ENCODE measurements at places on chromosomes 7 and 10. TPM values are rescaled to one million over a fixed set of nuclear protein-coding genes. Genes with fewer than 3 reads are reported as not detected.

Gene WNT2
- total RNA-seq: 0.16 TPM

DNA sequence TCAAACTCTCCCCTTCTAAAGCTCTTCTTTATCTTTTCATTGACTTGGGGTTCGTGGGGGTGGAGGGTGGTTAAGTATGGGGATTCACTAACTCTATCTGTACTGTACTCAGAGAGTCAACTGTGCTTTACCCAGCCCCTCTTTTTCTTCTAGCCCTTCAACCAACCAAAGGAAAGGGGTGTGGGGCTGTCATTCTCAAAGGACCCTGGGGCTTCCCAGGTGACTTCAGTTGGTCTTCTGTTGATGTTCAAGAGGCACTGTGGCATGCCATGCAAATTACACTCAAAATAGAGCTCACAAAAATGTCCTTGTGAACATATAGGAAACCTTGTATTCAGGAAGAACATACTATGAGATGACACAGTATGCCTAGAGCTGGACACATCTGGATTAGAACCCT is 16.9 kb upstream of the RHOBTB1 start:
- no peak for DNase-seq

Gene PRSS37
- not detected for total RNA-seq

DNA sequence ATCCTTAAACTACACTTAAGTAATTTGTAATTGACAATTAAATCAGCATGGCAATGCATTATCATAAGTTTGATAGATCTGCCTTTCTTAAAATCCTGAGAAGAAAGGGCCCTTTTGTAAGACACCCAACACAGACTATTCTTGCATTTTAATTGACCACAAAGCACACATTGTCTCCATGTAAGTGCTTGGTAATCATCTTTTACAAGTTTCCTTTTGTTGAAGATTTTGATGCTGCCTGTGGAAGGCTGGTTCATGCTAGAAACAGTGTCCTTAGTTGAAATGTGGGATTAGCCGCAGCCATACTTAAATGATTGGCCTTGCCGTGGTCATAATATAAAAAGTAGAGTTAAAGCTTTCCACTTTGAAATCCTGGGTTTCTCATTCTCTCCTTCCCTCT is 32.3 kb upstream of the CELF2 start:
- no peak for DNase-seq

Gene GDF2
- not detected for total RNA-seq

DNA sequence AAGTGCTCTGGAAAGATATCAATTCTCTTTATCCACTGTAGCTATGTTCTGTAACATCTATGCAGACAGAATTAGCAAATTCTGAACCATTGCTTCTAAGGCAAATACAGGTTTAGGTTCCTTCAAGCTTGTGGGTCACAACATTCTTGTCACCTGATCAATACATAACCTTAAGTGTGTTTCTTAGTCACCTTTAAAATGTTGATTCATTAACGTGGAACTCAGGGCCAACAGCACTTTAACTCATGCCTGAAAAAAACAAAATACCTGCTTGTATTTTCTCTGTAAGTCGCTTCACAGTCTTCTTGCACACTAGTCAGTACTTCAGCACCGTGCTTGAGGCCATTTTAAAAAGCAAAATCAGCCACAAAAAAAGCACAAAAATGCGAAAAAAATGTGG is 35.2 kb upstream of the TRIL start:
- no peak for DNase-seq

Gene EVX1
- not detected for total RNA-seq

GRCh38 chr7:137572056-137572784 is 228.7 kb upstream of the PTN start:
- no peak for DNase-seq

Gene VSTM4
- 2.3 TPM for total RNA-seq

DNA sequence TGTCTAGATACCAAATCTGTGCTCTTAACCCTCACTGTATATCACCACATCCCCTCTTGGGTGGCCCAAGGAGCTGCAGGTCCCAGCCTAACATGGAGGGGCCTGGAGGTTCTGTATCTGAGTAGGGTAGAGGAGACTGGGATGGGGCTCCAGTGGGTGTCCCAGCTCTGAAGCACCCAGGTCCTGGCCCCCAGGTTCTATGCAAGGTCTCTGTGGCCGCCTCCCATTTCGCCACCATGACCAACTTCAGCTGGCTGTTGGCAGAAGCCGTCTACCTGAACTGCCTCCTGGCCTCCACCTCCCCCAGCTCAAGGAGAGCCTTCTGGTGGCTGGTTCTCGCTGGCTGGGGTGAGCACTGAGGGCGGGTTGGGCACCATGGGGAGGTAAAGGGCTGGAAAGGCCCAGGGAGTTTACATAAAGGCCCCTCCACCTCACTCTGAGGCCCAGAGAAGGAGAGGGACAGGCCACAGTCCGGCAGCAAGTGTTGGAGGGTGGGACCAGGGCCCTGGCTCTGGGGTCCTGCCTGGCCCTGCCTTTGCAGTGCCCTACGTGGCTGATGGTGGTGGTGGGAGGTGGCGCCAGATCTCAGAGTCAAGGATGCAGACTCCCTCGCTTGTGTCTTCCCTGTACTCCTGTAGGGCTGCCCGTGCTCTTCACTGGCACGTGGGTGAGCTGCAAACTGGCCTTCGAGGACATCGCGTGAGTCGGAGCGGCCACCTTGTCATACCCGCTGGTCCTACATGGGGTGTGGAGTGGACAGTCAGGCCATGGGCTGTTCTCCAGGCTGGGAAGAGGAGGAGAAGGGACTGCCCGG is 10.2 kb downstream of the GHRHR start:
- no peak for DNase-seq

Gene CALML3
- not detected for total RNA-seq

- no peak for DNase-seq
These were observed 118.9 kb downstream of the ITIH5 start for GRCh38 chr10:7547829-7548228.

DNA sequence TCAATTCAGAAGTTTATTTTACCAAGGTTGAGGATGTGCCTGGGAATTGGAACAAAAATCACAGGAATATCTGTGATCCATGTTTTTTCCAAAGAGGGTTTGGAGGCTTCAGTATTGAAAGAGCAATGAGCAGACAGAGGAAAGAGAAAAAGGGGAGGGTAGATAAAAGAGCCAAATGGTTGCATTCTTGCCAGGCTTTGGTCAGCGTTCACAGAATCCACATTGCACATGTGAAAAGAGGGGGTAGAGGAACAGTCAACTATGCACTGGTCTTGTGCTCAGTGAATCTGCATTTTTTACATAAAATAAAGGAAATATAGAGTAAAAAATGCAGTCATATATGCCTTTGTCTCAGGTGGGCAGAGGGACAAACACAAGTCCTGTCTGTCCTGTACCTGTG is 20.6 kb upstream of the ERCC6 start:
- DNase-seq: no peak

GRCh38 chr10:12906051-12906541 is 95.4 kb downstream of the CCDC3 start:
- no peak for DNase-seq

DNA sequence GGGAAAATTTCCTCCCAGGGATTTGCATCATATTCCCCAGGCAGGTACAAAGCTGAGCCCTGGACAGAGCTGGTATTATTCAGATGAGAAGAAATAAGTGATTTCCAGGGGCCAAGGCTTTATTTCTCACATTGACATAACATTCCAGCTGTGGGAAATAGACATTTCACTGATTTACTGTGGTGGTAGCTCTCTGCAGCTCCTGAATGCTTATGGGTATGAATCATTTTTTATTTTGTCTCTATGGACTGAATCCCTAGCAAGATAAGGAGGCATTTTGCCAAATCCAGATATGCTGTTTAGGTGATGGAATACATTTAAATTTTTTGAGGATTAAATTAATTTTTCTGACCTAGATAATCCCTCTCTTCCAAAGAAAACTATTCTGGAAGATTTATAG is 97.9 kb downstream of the MTPN start:
- DNase-seq: no peak

Gene ZNF503
- 1.1 TPM for total RNA-seq

Gene ETV1
- 66.1 TPM for total RNA-seq

Gene BLNK
- total RNA-seq: 0.78 TPM

GRCh38 chr10:114810926-114811325 is 10.7 kb upstream of the FHIP2A start:
- DNase-seq: no peak

DNA sequence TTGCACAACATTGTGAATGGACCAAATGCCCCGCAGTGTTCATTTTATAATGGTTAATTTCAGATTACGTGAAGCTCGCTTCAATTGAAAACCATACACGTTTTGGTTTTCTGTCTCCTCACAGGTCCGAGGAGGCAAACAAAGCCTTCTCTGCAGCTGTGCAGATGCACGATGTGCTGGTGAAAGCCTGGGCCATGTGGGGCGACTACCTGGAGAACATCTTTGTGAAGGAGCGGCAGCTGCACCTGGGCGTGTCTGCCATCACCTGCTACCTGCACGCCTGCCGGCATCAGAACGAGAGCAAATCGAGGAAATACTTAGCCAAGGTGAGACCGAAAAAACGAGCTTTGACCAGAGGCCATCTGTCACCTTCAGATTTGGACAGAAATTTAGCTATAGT is 110.3 kb downstream of the TRRAP start:
- no peak for DNase-seq

Gene PPP1R17
- 2.7 TPM for total RNA-seq

DNA sequence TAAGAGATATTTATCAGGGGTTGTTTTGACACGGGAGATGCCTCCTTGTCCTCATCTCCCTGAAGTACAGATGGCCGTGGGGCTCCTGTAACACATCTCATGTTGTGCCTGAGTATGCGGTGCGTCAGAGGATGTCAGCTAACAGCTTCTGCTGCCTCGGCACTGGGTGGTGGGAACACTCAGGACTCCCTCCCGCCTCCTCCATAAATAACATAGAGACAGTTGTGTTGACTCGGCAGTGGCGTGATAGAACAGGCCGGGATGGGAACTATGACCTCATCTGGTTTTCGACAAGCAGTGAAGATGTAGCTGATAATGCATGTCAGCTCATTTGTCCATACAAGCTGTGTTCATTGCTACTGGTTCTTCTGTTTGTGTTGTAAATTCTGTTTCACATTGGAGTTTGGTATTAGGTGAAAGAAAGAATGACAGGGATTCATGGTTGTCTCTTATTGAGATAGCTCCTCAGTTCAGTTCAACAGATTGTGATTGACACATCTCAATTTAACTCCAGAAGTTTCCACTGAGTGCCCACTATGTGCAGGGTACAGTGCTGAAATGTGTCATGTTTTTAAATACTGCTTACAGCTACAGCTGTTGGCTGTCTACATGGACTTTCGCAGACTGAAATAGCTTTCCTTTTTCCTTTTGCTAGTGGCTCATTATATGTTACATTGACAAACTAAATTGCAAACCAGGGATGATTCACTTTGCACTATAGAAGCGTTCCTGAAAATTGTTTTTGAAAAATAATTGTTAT is 87.4 kb downstream of the CHN2 start:
- peak; percentile 26 for DNase-seq

Gene WNT16
- total RNA-seq: 1.2 TPM

DNA sequence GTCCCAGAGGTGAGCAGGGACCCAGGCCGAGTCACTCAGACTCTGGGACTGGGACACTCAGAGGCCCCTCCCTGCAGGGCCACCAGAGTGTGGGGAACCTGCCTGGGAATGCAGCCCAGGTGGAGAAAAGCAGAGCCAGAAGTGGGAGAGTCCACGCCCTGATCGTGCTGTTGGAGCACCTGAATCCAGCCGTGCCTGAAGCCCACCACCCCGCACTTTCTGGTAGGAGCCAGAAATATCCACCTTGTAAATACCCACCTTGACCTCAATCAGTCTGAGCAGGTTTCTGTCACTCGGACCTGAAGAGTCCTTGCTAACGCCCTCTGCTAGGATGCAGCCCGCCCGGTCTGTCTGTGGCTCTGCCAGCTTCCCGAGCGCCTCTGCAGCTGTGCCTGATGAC is 86.7 kb downstream of the PDGFA start:
- no peak for DNase-seq

DNA sequence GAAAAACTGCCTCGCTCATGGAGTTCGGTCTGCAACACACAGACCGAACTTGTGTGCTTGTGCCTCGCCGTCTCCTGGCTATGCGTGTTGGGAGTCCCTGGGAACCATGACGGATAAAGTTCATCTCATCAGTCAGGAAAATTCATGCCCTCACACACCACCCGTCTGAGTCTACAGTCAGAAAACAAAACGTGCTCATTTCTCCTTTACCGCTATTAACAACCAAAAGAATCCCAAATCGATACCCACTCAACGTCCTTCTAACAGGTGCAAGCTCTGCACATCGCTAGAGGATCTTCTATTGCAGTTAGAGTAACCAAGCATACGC is 13.6 kb downstream of the CNPY1 start:
- no peak for DNase-seq

Gene NUP205
- total RNA-seq: 58.0 TPM

DNA sequence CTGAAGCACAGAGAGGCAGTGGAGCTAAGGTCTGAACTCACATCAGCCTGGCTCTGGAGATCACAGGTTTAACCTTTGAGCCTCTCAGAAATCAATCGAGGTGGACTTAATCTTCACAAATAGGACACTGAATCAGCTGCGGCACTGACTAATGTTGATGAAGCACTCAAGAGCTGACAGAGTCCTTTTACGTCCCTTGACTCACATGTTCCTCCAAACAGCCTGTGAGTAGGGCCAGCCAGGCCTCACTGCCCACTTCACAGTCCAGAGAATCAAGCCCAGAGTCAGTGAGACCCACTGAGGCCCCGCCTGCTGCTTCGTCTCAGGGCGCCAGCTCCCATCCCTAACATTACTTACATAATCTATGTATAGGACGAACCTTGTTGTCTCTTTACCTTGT is 63.1 kb downstream of the TNS3 start:
- DNase-seq: no peak

Gene ERVW-1
- total RNA-seq: not detected

DNA sequence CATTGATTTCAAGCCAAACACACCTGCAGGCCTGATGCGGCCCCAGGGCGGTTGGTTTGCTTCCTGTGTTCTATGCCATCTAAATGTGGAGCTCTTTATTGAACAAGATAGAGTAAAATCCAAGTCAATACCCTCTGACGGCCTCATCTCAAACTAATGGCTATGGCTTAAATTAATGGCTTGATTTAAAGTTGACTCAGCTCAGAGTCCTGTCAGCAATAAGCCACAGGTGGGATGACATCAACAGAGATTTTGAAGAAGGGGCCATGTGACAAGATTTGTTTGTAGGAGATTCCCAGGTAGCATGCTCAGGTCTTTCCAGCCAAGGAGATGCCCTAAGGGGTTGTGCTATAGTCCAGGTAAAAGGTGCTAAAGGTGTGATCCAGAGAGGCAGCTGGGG is 66.7 kb upstream of the ZNF32 start:
- no peak for DNase-seq

DNA sequence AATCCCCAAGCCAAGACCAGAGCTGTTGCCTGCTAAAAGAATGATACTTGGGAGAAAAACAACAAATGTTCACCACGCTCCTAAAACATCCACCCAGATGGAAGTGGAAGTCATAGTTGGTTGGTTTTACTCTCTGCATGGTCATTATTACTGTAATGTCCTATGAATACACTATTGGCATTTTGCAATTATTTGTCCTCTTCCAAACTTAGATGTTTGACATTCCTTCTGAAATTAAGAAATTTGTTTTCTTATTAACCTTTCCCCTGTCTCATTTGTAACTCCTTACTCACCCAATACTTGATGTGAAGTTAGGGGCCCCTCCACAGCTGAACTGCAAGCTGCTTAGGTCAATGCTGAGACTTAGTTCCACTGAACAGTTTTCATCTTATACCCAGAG is 383.3 kb downstream of the INHBA start:
- DNase-seq: no peak

Measured in occipital lobe (tissue), 3 donors.